ENCODE measurements at places on chromosomes 4 and X.
A peak's percentile ranks its signal among the peaks of the same experiment; 100 is the strongest.

- DNase-seq = no peak
Measured at GRCh38 chr4:55237839-55238238, 108.2 kb upstream of the SRD5A3 start.

DNA sequence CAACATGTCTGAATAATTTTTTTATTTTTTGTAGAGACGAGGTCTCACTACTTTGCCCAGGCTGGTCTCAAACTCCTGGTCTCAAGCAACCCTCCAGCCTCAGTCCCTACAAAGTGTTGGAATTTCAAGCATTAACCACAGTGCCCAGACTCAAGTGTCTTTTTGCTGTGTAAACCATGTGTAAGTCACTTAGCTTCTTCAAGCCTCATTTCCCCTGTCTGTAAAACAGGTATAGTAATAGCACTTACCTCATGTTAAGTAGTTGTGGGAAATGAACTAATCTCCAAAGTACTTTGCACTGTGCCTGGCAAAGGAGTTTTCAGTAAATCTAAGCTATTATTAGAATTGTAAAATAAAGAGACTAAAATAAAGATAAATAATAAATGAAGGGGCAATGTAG lies 35.7 kb downstream of the STBD1 start:
- DNase-seq = no peak

GRCh38 chr4:38084877-38085711 lies 124.9 kb downstream of the PTTG2 start:
- peak; percentile 70 for DNase-seq

- DNase-seq = no peak
Measured at GRCh38 chr4:4750187-4750586, 109.3 kb upstream of the MSX1 start.

DNA sequence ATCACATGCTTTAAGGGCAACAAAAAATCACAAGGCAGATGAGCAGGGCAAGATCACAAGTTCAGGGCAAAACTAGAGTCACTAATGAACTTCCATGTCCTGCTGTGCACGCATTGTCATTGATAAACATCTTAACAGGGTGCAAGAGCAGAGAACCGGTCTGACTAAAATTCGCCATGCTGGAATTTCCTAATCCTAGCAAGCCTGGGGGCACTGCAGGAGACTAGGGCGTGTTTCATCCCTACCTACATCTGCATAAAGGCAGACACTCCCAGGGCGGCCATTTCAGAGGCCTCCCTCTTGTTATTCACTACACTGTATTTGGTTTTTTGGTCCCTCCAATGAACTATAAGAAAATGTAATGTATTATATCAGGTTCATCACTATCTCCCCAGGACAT lies 203.6 kb downstream of the ARHGEF9 start:
- DNase-seq = no peak

- no peak for DNase-seq
Measured at GRCh38 chrX:39709364-39709763, 388.4 kb downstream of the BCOR start.
